ENCODE measurements at places on chromosomes 1 and 21.

DNA sequence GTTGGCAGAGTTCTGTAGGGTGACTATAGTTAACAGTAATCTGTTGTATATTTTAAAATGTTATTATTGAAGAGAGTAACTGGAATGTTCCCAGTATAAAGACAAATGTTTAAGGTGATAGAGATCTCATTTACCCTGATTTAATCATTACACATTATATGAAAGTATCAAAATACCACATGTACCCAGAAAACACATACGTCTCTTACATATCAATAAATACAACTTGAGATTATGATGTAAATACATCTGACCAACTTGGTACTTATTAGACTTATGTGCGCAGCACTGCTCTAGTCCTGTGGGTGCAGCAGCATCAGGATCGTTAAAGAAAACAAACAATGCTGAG is 670 bp upstream of the PARK7 start:
- no peak for DNase-seq

DNA sequence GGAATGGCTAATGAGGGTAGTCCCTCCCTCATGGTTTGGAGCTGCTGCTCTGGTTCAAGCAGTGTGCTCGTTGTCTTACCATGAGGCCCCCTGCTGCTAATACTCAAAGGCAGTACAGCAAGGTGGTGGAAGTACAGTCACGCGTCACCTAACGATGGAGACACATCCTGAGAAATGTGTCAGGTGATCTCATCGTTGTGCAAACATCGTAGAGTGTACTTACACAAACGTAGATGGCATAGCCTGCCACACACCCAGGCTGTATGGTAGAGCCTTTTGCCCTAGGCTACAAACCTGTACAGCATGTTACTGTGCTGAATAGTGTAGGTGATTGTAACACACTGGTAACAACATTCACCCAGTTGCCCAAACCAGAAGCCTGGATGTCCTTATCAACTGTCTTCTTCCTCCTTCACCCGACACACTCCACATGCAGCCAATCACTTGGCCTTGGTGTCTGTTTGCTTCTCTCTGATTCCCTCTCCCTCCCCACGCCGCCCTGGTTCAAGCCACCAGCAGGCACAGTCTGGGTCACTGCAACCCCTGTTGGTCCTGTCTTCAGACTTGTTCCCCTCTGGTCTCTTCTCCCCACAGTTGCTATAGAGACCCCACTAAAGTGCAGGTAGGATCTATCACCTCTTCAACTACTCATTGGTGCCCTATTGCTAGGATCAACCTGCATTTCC is 6.0 kb upstream of the KCNA2 start:
- no peak for DNase-seq

- DNase-seq, result no peak
Observed at GRCh38 chr1:201084295-201084694, 27.9 kb downstream of the CACNA1S start.

DNA sequence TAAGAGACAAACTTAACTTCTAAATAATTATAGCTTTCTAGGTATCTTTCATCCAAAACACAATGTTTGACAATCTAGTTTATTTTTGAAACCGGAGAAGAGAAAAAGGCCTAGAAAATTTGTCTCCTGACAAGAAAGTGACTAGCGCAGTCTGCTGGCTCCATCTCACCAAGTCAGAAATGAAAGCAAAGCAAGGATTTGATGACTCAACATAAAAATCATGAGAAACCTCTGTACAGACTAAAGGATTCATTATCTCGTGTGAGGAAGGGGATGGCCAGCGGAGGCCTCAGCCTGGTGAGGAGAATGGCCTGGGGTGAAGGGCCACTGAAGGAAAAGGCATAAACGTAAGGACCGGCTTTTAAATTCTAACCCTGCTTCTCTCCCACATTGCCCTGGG is 20.0 kb upstream of the TSNAX start:
- DNase-seq, result no peak

DNA sequence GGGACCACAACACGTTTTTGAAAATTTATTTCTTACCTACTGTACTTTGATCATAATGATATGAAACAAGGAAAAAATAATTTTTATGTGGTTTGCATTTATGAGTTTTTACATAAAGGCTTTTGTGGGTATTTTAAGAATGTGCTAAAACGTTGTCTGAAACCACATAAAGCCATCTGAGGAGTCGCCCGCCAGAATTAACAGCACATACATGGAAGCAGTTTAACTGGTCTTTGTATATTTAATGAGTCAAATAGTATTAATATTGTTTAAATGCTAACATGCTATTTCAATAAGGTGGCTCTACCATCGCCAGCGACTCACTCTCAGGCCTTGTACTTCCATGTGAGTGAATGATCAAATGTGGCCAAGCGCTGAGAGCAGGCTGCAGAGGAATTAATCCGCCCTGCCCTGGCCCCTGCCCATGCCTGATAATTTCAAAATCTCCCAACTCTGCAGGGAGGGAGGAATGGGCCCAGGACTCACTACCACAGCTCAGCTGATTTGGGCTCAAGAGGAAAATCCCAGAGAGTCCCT is 49.6 kb downstream of the SLC66A1 start:
- DNase-seq, result no peak

GRCh38 chr1:55255901-55256300 is 40.7 kb upstream of the USP24 start:
- no peak for DNase-seq

Measured in vagina (tissue), 2 donors.